ENCODE measurements at places on chromosomes 7 and 10. TPM values are rescaled to one million over a fixed set of nuclear protein-coding genes. Genes with fewer than 3 reads are reported as not detected.
A peak's percentile ranks its signal among the peaks of the same experiment; 100 is the strongest.

The WEE2 gene
- not detected for total RNA-seq

The DGKI gene
- total RNA-seq: 15.3 TPM

DNA sequence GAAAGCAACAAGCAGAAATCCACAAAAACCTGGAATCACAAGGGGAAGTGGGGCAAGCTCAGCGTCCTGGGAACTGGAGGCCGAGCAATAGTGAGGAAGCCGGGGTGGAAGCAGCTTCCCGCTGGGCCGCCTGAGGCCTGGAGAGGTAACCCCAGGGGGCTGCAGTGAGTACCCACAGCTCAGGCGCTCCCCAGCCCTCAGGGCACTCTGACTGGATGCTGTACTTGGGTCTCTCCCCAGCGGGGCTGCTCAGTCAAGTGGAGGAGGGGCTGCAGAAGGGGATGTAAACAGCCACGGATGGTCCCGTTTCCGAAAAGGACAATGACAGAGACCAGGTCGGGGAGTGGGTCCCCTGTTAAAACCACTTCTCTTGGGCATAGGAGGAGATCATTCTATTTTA lies 50.3 kb downstream of the SLIT1 start:
- H3K27ac ChIP-seq: no peak overlapping the region
- no peaks in the 10 kb centered on the region for H3K4me1 ChIP-seq
- DNase-seq: no peak
- H3K36me3 ChIP-seq: no peaks in the 10 kb centered on the region
- H3K4me3 ChIP-seq: no peak overlapping the region

- H3K36me3 ChIP-seq: no peaks in the 10 kb centered on the region
- no peaks in the 10 kb centered on the region for H3K4me1 ChIP-seq
- H3K27me3 ChIP-seq: no peaks in the 10 kb centered on the region
- no peak for DNase-seq
- no peak overlapping the region for H3K4me3 ChIP-seq
Observed at GRCh38 chr10:8365935-8366911, 311.7 kb downstream of the GATA3 start.

The NANOS1 gene
- 3.8 TPM for total RNA-seq

DNA sequence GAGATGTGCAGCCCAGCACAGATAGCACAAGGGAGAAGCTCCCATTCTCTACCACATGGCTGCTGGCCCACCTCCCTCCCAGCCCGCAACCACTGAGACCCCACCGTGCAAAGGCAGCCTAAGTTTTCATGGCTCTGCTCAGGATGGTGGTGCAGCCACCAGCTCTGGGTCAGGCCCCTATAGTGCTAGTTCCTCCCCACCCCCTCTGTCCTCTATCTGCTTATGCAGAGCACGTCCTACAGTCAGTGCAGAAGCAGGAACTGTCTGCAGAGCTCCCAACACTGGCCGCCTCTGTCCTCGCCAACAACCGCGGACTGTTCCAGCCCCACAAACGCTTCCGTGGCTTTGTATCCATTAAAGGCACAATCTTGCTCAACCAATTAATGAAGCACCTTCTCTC lies 278.9 kb downstream of the GRID1 start:
- no peak overlapping the region for H3K27ac ChIP-seq
- H3K27me3 ChIP-seq: peaks cover 13% of the 10 kb centered on the region
- H3K4me1 ChIP-seq: no peaks in the 10 kb centered on the region
- DNase-seq: peak; percentile 68

The TAF6 gene
- 58.5 TPM for total RNA-seq

DNA sequence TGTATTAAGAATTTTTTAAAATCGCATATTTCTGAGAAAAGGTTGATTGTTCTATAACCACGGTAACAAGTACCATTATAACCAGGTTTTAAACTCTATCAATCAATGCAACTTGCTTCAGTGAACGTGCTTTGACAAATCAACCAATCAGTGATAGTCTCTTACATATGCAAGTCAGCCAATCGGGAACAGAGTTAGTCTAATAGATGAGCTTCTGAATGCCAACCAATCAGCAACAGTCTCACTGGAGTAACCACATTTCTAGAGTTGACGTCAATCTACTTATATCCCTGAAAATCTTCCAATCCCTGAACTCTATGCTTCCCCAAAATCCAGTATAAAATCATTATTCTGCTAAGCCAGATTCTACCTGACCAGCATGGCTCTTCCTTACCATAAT lies 44.7 kb upstream of the TRUB1 start:
- no peak for DNase-seq
- H3K36me3 ChIP-seq: no peaks in the 10 kb centered on the region
- H3K27ac ChIP-seq: no peak overlapping the region
- H3K27me3 ChIP-seq: no peaks in the 10 kb centered on the region
- H3K4me1 ChIP-seq: peaks cover 8% of the 10 kb centered on the region

GRCh38 chr10:79244068-79244442 lies 103.2 kb upstream of the PPIF start:
- no peak for DNase-seq
- H3K4me3 ChIP-seq: peak overlapping the region; percentile 56
- H3K27me3 ChIP-seq: no peaks in the 10 kb centered on the region
- no peaks in the 10 kb centered on the region for H3K36me3 ChIP-seq
- H3K27ac ChIP-seq: no peak overlapping the region
- H3K4me1 ChIP-seq: peaks cover 57% of the 10 kb centered on the region

GRCh38 chr7:55109404-55110167 lies 90.8 kb downstream of the EGFR start:
- peaks cover 39% of the 10 kb centered on the region for H3K4me1 ChIP-seq
- H3K36me3 ChIP-seq: no peaks in the 10 kb centered on the region
- H3K27ac ChIP-seq: peak overlapping the region; percentile 45
- no peak overlapping the region for H3K4me3 ChIP-seq
- no peak for DNase-seq

The TAC1 gene
- total RNA-seq: not detected

The TPK1 gene
- total RNA-seq: 2.3 TPM

DNA sequence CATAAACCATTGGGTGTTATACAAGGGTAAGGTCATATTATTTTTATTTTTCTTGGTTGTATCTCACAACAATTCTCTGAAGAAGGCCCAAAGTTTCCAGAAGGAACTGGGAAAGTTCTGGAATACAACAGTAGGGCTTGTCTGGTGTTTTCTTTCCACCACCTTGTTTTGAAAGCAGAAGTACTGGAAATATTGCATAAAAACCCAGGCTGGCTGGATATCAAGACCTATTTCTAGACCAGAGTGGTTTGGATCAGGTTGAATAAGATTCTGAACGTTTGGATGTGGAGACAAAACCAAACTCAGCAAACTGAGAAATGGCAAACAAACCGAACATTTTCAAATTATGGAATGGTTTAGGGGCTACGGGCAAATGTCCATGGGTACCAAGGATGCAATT lies 182.6 kb upstream of the FZD8 start:
- H3K4me3 ChIP-seq: no peak overlapping the region
- no peak for DNase-seq
- H3K4me1 ChIP-seq: peaks cover 30% of the 10 kb centered on the region
- no peaks in the 10 kb centered on the region for H3K36me3 ChIP-seq
- no peak overlapping the region for H3K27ac ChIP-seq
- H3K27me3 ChIP-seq: no peaks in the 10 kb centered on the region

DNA sequence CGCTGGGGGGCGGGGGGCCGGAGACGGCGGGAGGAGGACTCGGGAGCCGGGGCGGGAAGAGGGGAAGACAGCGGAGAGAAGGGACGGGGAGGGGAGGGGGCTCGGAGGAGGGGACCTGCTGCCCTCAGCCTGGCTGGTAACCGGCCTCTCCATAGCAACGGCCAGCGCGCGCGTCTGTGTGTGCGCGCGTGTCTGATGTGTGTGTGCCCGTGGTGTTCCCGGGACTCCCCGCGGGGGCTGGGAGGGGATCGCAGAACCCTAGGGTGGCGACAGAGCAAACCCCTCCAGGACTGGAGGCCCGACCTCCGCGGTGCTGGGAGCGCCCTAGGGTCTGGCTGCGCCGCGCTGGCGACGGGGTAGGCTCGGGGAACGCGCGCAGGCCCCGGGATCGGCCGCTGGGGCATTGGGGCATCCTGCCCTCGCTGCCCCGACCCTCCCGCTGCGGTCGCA lies 356.3 kb downstream of the DNAJB6 start:
- H3K27me3 ChIP-seq: peaks cover 33% of the 10 kb centered on the region
- H3K4me3 ChIP-seq: no peak overlapping the region
- H3K4me1 ChIP-seq: peaks cover 9% of the 10 kb centered on the region
- no peak overlapping the region for H3K27ac ChIP-seq
- H3K36me3 ChIP-seq: no peaks in the 10 kb centered on the region

DNA sequence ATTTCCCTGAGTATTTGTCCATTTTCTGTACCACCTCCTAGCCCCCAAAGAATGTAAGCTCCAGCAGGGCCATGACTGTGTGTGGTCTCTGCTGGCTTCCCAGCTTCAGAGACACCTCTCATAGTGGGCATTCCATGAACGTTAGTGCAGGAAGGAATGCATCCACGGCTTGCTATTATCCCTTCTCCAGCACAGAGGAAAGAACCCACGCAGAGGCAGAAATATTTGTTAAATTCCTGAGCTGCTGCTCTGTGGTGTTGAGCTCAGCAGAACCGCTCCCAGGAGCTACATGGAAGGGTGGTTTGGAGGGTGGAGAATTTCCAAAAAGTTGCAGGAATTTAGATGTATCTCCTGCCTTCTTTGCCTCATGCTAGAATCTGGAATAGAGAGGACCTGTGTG lies 275.2 kb downstream of the POU6F2 start:
- no peaks in the 10 kb centered on the region for H3K27me3 ChIP-seq
- no peak overlapping the region for H3K4me3 ChIP-seq
- H3K4me1 ChIP-seq: peaks cover 40% of the 10 kb centered on the region
- DNase-seq: no peak
- peak overlapping the region; percentile 64 for H3K27ac ChIP-seq

DNA sequence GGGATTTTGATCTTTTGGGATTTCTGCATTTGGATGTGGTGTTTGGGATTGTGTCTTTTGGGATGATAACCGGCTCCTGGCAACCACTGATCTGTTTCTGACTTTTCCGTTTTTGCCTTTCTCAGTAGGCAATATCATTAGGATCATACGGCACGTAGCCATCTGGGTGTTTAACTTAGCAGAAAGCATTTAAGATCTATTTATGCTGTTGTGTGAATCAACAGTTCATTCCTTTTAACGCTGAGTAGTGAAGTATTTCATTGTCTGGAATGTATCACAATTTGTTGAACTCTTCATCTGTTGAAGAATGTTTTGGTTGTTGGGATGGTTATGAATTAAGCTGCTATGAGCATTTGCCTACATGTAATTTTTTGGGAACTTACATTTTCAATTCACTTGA lies 459.6 kb downstream of the SDK1 start:
- H3K36me3 ChIP-seq: no peaks in the 10 kb centered on the region
- no peak overlapping the region for H3K4me3 ChIP-seq
- no peak overlapping the region for H3K27ac ChIP-seq
- peaks cover 26% of the 10 kb centered on the region for H3K4me1 ChIP-seq
- H3K27me3 ChIP-seq: no peaks in the 10 kb centered on the region
- DNase-seq: no peak

GRCh38 chr10:11179516-11180105 lies 161.9 kb downstream of the CELF2 start:
- H3K4me3 ChIP-seq: no peak overlapping the region
- no peak overlapping the region for H3K27ac ChIP-seq
- H3K4me1 ChIP-seq: peaks cover 22% of the 10 kb centered on the region
- DNase-seq: no peak
- H3K27me3 ChIP-seq: no peaks in the 10 kb centered on the region

The FFAR4 gene
- total RNA-seq: not detected

The NRCAM gene
- 40.0 TPM for total RNA-seq

DNA sequence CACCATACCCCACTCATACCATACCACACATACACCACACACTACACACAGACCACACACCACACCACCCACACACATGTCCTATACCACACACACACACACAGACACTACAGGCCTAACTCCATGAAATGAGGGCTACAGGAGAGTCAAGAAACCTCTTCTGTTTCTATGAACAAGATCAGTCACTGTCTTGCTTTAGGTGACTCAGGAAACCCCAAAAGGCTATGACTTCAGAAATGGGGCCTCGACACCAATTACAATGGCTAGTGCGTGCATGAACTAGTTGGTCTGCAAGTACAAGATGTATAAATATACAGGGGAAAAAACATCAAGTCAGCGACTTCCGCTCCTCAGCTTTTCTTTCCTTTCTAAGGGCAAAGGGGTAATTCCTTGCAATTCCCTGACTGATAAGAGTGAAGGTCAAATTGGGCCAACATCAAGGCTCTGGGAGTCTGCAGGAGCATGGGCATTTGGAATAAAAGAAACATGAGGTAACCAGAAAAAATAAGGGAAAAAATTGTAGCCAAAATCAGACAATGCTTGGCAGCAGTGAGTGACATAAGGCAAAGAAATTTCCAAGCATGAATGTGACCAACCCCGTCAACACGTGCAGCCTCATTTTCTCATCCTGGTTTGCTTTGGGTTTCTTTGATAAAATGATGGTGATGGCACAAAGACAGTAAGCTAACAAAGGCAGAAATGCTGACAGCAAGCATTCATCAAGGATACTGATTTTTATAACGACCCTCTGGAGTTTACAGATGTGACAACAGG lies 1.5 kb downstream of the PKD1L1 start:
- no peak for DNase-seq
- H3K36me3 ChIP-seq: no peaks in the 10 kb centered on the region
- peaks cover 43% of the 10 kb centered on the region for H3K4me1 ChIP-seq
- H3K4me3 ChIP-seq: no peak overlapping the region
- no peaks in the 10 kb centered on the region for H3K27me3 ChIP-seq

DNA sequence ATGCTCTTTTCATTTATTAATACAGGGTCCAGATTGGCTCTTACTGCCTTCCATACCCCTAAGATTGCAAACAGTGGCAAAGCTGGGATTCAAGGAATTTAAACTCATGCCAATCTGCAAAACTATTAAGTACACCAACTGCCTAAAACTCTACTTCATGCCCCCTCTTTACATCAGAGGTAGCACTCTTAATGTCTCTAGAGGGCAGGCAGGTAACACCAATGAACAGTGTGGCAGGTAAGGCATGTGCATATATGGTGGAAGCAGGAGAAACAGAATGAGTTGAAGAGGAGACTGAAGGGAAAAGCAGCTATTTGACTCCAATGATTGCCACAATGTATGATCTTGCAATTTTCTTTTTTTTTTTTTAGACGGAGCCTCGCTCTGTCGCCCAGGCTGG lies 156.7 kb downstream of the BTAF1 start:
- H3K36me3 ChIP-seq: peaks cover 8% of the 10 kb centered on the region
- H3K4me1 ChIP-seq: no peaks in the 10 kb centered on the region
- H3K4me3 ChIP-seq: no peak overlapping the region

The TMEM176A gene
- total RNA-seq: not detected

- peaks cover 5% of the 10 kb centered on the region for H3K4me1 ChIP-seq
- DNase-seq: no peak
- peaks cover 6% of the 10 kb centered on the region for H3K27me3 ChIP-seq
- no peaks in the 10 kb centered on the region for H3K36me3 ChIP-seq
- no peak overlapping the region for H3K4me3 ChIP-seq
Observed at GRCh38 chr10:43671659-43672531, 23.2 kb upstream of the ZNF32 start.

- no peaks in the 10 kb centered on the region for H3K4me1 ChIP-seq
- peaks cover 32% of the 10 kb centered on the region for H3K36me3 ChIP-seq
- DNase-seq: no peak
- H3K27me3 ChIP-seq: no peaks in the 10 kb centered on the region
Observed at GRCh38 chr10:810351-810846, 120.9 kb upstream of the DIP2C start.

The ACHE gene
- total RNA-seq: 1.4 TPM
